ENCODE measurements at places on chromosomes 7 and 10.

DNA sequence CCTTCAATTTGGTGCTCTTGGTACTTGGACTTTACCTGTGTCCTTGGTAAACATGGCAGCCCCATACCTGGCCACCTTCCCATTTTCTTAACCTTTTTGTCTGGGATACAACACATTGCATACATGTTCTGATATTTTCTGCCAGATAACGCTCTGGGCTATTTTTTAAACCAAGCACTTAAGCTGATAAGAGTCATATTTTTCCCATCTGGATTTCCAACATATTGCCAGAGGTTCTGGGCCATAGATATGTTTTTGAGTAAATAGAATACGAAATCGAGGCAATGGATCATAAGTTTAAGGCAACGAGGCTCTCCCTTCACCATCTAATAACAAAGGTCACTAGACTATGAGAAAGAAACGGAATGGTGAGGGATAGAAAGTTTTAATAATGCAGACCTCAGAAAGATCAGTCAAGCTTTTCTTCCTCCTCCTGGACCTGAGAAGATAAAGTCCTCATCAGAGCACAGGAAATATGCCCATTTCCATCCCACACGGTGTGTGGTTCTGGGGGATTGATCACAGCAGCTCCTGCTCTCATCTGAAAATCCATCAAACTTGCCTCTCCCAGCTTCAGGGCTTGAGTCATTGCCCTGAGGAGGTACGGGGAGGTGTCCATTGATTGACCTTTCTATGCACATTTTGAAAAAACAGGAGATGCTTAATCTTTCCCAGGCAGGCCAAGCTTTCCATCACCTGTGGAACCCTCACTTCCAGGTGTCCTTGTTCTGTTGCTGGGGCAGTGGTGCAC lies 257.2 kb downstream of the GFRA1 start:
- no peak for DNase-seq

DNA sequence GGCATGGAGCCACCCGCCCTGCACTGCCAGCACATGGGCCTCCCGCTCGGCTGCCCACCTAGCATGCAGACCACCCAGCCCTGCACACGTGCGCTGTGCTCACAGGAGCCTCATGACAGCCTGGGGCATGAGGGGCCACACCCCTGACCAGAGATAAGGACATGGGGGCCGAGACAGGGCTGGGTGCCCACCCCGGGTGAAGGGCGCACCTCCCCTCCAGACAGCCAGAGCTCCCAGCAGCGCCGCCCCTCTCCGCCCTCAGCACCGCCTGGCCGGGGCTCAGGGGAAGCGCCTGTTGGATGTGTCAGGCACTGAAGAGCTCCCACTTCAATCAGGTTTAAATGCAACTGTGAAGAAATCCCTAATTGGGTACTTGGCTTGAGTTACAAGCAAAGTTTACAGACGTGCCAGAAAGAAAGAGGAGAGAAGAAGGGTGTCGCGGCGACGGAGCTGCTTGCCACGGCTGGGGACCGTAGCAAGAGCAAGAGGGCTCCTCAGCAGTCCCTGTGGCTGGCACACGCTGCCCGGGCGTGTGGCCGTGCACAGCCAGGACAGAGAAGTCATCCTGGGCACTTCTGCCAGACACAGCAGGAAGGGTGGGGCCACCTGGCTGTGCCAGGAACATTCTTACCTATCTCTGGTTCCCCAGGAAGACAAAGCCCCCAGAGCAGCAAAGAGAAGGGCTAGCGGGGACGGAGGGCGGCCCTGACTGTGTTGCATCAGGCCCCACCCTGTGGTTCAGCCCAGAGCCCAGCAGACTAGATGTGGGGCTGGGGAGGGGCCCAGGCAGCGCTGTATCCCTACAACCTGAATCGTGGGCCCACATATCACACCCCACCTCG lies 247.4 kb downstream of the ELFN1 start:
- no peak for DNase-seq

DNA sequence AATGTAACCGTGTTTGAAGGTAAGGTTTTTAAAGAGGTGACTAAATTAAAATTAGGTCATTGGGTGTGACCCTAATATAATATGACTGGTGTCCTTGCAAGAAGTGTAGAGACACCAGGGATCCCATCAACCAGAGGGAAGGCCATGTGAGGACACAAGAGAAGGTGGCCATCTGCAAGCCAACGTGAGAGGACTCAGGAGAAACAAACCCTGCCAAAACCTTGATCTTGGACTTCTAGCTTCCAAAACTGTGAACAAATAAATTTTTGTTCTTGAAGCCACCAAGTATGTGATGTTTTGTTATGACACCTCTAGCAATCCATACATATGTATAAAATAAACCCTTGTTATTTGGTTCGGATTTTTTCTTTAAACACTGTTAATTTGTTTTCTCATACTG lies 144.3 kb downstream of the CDK14 start:
- no peak for DNase-seq

DNA sequence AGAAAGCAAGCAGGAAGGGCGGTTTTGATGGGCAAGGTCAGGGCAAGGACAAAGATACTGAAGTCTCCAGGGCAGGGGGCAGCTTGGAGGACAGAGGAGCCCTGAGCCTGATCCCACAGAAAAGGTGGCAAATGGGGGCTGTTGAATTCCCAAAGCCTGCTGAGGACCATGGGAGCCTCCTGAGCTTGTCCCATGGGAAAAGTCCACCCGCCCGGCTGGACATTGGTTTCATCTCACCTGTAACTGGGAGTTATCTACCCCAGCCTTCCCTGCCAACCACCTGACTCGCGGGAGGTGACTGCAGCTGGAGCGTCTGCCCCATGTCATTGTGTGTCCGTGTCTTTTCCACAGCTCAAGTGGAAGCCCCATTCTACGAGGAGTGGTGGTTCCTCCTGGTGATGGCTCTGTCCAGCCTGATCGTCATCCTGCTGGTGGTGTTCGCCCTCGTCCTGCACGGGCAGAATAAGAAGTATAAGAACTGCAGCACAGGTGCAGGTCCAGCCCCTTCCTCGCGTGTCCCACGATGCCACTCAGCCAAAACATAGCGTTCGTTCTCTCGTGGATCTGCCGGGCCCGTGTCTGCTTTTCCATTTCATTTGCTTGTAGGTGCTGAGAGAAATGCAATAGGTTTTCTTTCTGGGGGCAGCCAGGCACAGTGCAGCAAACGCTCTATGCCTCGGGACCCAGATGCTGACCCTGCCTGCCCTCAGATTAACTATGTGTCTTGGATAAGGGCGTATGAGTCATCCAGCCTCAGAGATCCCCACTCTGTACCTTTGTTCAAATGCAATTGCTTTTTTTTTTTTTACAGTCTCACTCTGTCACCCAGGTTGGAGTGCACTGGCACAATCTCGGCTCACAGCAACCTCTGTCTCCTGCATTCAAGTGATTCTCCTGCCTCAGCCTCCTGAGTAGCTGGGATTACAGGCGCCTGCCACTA lies 444.5 kb upstream of the FOXK1 start:
- DNase-seq, result no peak

DNA sequence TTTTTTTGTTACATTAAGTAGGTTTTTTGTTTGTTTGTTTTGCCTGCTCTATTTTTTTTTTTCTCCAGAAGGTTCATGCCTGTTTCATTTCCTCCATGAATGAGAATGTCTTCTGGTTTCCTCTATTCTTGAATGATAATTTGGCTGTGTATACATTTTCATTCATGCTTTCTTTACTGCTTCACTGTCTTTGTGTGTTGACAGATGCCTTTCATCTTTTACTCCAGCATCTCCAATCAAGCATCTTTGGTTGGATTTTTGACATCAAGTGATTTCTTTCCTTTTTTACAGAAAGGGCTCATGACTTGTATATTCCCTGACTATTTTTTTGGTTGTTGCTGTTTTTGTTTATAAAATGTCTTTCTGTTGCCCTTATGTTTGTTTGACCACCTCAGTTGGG lies 156.5 kb downstream of the MDFIC start:
- DNase-seq, result no peak

GRCh38 chr10:95478935-95479334 lies 82.2 kb downstream of the SORBS1 start:
- no peak for DNase-seq
